Activated CD4-positive, alpha-beta T cell treated with anti-CD3 and anti-CD28 coated beads for 24 hours (primary cell): ENCODE measurements at places on chromosomes 3 and 15.

- DNase-seq, result no peak
Observed at GRCh38 chr15:61017627-61018026, 211.5 kb downstream of the RORA start.

GRCh38 chr3:16334909-16335308 is 69.9 kb downstream of the OXNAD1 start:
- no peak for DNase-seq

DNA sequence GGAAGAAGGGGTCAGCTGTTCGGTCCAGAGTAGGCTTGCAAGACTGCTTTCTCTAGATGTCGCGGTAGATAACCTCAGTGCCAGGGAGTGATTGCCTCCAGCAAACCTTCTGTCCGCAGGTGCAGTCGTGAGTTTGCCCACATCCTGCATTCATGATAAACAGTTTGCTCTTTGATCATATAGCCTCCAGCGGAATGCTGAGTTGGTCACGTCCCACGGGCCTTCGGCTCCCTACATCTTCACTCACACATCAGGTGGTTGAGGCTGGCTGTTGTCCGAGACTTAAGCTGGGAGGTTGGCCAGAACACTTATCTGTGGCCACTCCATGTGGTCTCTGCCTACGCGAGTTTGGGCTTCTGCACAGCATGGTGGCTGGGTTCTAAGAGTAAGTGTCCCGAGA is 62.1 kb upstream of the NR2C2 start:
- no peak for DNase-seq

GRCh38 chr3:160999274-160999673 is 105.9 kb downstream of the B3GALNT1 start:
- no peak for DNase-seq

DNA sequence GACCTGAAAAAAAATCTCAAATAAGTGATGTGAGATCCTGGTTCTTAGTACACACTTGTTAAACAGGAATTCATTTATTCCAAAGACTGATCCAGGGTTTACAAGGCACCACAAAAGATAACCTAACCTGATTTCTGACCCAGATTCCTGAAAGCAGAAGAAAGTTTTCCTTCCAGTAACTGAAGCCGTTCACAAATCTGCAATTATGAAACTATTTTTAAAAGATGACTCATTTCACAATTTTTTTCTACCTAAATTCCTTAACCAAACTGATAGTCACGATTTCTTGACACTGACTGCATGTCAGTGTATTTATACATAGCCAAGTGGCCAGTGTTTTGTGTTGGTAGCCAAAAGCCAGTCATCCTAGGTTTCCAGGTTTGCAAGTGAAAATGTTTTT is 17.1 kb downstream of the SLC9A9 start:
- DNase-seq, result no peak

DNA sequence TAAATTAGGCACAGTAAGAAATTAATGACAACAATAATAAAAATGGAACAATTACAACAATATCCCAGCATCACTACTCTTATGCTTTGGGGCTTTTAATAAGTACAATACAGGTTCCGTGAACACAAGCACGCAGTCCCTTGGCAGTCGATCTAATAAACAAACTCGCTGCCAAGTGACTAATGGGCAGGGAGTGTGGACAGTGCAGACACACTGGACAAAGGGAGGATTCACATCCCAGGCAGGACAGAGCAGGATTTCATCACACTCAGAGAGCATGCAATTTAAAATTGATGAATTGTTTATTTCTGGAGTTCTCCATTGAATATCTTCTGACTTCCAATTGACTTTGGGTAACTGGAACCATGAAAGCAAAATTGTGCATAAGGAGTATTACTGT is 524.1 kb upstream of the CFAP20DC start:
- no peak for DNase-seq
